ENCODE measurements at places on chromosomes 11 and 22.
A peak's percentile ranks its signal among the peaks of the same experiment; 100 is the strongest.

GRCh38 chr11:8732324-8732670, 49.7 kb downstream of the RPL27A start:
- peak; percentile 29 for DNase-seq

- no peak for DNase-seq
Measured at GRCh38 chr22:46224044-46224897, 25.8 kb downstream of the CDPF1 start.

DNA sequence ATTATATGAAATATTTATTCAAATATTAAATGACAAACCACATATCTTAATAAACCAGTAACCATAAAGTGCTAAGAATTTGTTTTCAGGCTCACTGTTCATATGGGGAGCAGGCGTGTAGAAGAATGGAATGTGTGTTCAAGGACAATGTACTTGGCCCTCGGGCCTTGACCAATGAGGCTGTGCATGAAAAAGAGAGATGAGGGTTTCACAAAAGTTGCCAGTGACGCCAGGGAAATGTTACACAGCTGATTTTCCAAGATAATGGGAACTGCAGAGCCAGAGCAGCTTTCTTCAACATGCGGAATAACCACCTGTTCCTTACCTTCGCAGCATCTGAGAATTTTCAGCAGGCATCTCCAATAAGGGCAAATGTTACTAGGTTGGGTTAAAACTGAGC, 4.2 kb downstream of the SF1 start:
- no peak for DNase-seq

DNA sequence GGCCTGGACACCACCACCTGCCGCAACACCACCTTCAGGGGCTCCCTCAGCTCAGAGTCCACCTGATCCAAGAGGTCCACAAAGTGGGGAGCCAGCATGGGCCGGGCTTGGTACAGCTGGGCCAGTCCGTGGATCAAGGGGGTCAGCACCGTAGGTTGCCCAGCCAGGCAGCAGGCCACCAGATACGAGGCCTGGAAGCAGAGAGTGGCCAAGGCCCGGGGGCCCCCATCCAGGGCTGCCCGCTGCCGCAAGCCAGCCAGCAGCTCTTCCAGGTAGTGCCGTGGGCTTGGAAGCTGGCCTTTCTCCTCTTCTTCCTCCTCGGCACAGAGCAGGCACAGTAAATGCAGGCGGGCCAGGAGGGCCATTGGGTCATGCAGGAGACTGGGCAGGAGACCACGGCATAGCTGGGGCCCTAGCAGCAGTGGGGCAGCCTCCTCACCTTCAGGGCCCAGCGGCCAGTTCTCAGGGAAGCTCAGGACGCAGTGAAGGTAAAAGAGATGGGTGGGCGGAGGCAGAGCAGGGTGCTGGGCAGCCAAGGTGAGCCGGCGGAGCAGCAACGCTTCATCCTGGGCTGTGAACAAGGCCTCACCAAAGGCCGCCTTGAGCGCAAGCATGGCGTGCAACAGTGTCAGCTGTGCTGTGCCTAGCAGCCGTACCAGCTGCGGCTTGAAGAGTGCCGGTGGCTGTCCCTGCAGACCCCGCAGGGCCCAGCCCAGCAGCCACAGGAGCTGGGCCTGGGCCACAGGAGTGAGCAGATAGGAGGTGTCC, 1.7 kb downstream of the AP5B1 start:
- DNase-seq: no peak

GRCh38 chr11:65541093-65541982, 16.5 kb downstream of the SCYL1 start:
- no peak for DNase-seq

DNA sequence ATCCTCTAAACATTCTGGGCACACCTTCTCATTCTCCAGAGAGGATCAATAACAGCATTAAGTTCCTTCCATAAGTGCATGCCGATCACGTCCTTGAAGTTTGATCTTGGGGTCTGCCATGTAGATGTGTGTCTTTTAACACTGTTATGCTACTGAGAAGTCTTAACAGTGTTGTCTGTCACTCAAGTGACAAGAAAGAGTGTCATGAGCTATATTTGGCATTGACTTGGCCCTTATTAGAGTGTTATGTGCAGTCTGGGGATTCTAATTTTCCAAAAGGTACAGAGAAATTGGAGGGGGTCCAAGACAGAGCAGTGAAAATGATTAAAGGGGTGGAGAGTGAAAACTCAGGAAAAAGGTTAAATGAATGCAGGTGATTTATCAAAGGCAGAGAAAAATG, 107.1 kb upstream of the OPCML start:
- no peak for DNase-seq

GRCh38 chr11:21430537-21430936, 761.2 kb downstream of the NELL1 start:
- DNase-seq: no peak
